ENCODE measurements at places on chromosomes 7 and 10.

DNA sequence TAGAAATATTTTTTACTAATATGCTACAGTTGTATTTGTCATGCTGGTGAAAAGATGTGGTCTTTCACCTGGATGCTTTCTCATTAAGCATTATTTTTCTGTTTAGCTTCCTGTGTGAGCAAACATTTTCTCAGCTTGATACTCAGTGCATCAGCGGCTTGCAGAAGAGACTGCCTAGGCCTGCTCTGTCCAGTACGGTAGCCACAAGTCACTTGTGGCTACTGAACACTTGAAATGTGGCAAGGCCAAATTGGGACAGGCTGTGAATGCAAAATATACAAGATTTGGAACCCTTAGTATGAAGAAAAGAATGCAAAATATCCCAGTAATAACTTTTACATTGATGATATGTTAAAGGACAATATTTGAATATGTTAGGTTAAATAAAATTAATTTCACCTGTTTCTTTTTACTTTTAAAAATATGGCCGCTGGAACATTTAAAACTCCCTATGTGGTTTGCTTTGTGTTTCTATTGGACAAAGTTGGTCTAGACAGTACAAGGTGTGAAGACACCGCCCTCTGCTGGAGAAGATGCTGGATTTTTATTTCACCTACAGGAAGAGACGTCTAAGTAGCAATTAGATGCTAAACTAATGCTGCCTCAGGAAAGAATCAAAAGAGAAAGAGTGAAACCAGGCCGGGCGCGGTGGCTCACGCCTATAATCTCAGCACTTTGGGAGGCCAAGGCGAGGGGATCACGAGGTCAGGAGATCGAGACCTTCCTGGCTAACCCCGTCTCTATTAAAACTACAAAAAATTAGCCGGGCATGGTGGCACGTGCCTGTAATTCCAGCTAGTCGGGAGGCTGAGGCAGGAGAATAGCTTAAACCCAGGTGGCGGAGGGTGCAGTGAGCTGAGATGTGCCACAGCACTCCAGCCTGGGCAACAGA is 5.3 kb downstream of the SRGN start:
- peak; percentile 4 for DNase-seq

- no peak for DNase-seq
Observed at GRCh38 chr7:22202141-22202540, 154.8 kb downstream of the RAPGEF5 start.

DNA sequence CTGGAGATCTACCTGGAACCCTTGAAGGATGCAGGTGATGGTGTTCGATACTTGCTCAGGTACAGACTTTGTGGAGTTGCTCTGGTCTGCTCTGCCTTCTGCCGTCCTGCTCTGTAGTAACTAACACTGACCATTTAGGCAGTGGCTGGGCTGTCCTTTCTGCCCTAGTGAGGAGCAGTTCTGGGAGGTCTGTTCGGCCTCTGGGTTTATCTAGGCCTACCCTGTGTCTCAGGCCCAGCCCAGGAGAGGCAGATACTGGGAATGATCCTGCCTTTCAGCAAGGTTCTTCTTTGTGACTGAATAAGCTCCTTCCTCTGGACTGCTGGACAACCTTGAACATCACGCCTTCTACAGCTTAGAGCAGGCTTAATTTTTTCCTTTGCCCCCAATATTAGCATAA is 1.7 kb downstream of the ZFYVE27 start:
- no peak for DNase-seq

DNA sequence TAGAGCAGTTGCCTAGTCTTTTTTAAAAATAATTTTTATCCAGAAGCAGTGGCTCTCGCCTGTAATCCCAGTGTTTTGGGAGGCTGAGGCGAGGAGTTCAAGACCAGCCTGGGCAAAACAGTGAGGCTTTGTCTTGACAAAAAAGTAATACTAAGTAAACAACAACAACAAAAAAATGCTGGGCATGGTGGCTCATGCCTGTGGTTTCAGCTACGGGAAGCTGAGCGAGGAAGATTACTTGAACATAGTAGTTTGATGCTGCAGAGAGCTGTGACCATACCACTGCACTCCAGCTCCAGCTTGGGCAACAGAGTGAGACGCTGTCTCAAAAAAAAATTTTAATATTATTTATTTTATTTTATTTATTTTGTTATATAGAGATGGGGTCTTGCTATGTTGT is 31.3 kb upstream of the TPST1 start:
- DNase-seq = no peak

DNA sequence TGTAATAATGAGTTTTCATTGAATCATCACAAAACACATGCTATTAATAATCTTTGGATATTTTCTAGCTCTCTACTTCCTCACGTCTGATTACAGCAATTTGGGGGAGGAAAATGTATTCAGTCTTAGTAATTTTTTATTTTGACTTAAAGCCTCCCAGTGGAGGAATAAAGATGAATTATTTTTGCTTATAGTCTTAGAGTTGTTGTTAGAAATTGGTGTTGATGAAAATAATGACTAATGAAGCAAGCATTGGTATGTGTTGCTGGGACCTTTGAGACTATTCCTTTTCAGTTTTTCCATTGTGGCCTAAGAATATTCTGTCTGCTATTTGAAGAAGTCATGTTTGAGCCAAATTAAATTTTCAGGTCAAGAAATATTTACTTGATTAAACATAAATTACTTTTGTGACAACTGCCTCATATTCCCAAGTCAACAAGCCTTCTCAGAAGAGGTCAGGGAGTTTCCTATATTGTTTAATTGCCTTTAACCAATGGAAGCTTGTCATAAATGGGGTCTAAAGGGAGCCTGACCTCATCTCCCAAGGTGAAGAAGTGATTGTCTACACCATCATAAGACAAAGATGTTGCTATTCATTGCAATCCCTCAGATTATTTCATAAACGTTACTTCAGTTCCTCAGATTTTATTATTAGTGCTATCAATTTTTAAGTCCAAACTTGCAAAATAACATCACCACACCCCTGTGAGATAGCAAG is 90.0 kb downstream of the ST7 start:
- no peak for DNase-seq

GRCh38 chr7:1028044-1028770 is 16.1 kb upstream of the GPR146 start:
- no peak for DNase-seq

GRCh38 chr7:31858055-31858454 is 171.0 kb downstream of the PPP1R17 start:
- no peak for DNase-seq

DNA sequence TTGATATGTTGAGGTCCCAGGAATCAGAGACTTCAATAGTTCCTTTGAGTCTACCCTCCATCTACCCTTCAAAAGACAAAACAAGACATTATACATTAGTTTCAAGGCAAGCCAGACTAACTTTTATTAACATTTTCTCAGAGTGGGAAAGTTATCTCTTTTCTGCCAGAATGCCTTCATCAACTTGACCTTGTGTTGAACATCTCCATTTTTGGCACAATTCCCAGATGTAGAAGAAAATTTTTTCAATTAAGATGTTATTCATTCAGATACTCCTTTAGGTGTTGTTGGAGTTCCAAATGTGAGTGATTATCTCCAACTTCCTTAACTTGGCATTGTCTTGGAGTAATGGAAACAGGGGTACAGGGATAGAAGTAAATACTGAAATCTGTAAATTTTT is 59.1 kb downstream of the NRF1 start:
- DNase-seq = no peak

DNA sequence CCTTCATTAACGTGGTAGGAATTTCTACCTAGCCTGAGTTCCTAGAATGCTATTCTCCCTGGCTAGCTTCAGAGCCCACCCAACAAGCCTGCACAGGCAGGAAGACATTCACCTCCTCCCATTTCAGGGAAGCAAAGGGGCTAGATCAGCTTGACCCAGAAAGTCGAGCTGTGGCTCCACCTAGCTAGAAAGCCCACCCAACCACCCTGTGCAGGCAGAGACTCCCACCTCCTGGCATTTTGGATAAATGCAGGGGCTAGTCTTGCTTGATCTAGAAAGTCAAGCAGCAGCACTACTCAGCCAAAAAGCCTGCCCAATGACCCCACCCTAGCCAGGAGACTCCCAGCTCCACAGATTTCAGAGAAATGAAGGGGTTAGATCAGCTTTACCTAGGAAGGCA is 479.5 kb downstream of the SDK1 start:
- DNase-seq = no peak

DNA sequence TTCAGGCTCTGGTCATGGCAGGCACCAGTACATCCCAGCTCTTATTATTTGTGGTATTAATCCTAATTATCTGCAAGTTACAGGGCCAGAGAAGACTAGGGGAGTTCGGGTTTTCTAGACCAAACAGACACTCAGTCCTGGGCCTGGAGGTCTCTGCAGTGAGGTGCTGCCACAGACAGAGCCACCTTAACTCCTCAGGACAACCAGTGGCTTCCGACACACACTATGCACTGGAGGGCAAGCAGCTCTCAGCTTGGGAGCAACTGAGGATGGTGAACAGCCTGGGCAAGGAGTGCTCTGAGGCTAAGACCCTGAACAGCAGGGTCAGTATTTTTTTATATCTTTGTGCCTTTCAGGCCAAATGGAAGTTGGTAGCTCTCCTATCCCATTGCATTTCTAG is 19.0 kb downstream of the ACTA2 start:
- DNase-seq = no peak

DNA sequence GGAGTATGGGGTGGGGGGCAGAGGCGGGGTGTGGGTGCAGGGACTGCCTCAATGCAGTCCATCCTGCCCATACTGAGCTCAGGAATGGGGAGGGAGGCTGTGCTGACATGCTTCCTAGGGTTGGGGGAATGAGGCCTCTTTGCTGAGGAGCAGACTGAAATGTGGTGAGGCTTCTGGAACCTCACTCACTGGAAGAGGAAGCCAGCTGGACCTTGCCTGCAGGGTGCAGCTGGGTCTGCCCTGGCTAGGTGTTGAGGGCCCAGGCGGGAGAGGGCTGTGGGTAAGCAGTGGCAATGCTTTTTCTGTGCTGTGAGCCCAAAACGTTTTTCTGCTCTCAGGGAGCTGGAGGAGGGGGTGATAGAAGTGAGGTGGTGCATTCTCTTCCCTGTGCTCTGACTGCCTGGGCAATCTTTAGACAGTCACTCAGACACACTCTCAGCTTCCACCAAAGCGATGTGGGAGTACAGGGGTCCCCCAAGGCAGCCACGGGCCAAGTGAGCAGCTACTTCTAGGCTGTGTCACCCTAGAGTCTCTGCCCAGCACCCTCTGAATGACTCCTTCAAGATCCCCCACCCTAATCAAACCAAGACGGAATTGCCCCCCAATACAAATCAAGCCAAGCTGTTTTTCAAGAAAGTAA is 41.1 kb upstream of the BMPR1A start:
- no peak for DNase-seq

- no peak for DNase-seq
Observed at GRCh38 chr7:157502701-157503111, 165.9 kb downstream of the DNAJB6 start.

DNA sequence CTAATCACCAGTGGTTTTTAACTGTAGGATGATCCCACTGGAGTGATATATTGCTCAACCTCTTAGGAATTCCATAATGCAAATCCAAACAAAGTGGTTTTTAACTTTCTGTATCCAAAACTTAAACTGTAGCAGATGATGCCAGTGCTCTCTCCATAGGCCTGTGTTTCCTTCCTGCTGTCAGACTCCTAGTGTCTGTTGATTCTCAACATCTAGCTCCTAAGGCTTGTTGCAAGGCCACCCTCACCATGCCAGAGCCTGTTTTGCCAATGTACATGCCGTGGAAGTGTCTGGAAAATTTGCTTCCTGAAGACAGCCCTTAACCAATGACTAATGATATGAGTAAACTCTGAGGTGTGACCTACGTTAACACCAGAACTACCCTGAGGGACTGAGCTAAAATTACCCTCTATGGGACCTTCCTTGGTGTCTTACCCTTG is 39.3 kb downstream of the C1GALT1 start:
- DNase-seq = no peak

- no peak for DNase-seq
Observed at GRCh38 chr7:46450886-46451285, 529.8 kb upstream of the IGFBP3 start.

- DNase-seq = no peak
Observed at GRCh38 chr7:131249003-131249402, 78.7 kb upstream of the MKLN1 start.

Data from NCI-H510A (cell line).